ENCODE measurements at places on chromosomes 5 and 9.

- DNase-seq, result no peak
Measured at GRCh38 chr9:87836951-87837705, 45.5 kb upstream of the SPATA31E1 start.

DNA sequence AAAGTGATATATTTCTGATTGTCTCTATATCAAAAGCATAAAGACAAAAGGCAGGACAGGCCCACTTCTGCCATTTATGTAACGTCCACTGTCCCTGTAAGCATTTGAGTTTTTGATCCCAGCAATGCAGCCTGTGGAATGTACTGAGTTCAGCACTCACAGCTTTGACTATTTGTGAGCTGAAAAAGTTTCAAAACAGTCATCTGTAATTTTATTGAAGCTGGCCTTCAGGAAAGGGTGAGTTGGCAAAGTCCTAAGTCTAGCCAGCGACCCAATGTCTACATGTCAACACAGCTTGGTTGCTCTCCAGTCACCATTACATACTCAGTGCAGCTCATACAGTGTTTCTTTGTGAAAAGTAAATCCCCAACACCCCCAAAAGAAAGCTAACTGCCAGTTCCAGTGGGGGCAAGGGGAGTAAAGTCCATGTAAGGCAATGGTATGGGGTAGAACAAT lies 9.7 kb downstream of the LIFR start:
- DNase-seq, result no peak

- DNase-seq, result no peak
Measured at GRCh38 chr5:60598424-60598823, 101.5 kb downstream of the DEPDC1B start.

DNA sequence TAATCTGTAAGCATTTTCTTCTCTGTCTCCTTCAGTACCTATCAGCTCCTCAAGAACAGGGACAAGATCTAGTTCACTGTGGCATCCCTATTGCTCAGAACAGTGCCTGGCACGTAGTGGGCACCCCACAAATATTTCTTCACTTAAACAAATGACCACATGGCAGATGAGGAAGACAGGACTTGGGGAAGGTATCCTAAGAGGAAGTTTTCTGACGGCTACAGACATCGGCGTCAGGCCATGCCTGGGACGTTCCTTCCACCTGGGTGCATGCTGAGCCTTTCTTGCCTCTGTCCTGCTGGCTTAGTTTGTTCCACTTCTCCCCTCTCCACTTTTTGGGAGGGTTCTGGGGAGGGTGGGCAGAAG lies 60.2 kb downstream of the NEURL1B start:
- DNase-seq, result no peak

GRCh38 chr5:13478831-13479465 lies 465.5 kb downstream of the DNAH5 start:
- DNase-seq, result no peak

DNA sequence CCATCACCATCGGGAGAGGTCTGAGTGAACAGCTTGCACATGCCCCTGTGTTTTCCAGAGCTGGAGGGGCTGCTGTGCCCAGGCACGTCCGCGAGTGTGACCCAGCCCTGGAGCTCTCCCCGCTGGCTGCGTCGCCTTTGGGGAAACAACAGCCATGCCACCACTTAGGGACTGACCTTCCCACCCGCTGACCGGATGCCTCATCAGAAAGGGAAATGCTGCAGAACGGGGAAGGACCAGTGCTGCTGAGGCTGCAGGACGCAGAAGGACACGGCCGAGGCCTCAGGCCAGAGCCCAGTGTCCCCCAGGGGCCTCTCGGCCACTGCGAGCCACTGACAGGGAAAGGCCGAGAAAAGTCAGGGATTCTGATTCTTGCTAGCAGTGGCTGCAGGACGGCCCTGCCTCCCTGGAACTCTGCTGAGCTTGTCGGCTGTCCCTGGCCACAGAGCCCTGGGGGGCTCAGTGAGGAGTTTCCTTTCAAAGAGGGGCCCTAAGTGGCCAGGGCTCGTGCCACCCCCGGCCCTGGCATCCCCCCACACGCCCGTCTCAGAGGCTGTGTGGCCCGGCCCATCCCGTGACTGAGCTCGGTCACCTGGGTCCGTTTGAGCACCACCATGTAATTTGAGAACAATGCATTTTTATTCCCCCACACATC lies 130.8 kb downstream of the ZNF354C start:
- DNase-seq, result no peak
